ENCODE measurements at places on chromosomes 1 and 21.

DNA sequence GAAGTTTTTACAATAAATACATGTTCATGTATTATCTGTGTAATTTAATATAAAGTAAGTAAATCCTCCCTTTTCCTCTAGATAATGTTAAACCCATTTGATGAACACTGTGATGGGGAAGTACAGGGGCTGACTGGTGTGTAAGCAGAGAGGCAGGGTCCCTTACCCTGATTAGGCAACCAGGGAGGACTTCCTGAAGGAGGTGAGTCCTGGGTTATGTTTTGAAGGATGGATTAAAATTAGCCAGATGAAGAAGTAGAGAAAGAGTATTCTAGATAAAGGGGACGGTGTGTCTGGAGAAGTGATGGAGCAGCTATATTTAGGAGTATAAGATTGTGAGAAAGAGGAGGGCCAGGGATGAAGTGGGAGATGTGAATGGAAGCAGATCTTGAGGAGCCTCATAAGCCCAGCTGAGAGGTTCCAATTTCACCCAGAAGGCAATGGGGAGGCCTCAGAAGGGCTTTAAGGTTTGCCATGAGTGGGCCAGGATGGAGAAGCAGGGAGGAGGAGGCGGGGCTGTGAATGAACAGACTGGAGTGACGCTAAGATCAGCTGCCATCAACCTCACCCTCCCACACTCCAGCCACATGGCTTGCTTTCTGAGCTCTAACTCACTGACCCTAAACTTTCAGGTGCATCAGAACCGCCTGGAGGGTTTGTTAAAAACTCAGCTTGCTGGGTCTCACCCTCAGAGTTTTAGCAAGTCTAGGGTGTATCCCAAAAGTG, 30.9 kb upstream of the ID3 start:
- no peak for DNase-seq

- no peak for DNase-seq
Observed at GRCh38 chr1:153639280-153639679, 5.4 kb downstream of the CHTOP start.

GRCh38 chr21:45128613-45129188, 54.3 kb downstream of the ADARB1 start:
- peak; percentile 76 for DNase-seq

GRCh38 chr1:82441402-82441801, 640.7 kb downstream of the ADGRL2 start:
- no peak for DNase-seq

DNA sequence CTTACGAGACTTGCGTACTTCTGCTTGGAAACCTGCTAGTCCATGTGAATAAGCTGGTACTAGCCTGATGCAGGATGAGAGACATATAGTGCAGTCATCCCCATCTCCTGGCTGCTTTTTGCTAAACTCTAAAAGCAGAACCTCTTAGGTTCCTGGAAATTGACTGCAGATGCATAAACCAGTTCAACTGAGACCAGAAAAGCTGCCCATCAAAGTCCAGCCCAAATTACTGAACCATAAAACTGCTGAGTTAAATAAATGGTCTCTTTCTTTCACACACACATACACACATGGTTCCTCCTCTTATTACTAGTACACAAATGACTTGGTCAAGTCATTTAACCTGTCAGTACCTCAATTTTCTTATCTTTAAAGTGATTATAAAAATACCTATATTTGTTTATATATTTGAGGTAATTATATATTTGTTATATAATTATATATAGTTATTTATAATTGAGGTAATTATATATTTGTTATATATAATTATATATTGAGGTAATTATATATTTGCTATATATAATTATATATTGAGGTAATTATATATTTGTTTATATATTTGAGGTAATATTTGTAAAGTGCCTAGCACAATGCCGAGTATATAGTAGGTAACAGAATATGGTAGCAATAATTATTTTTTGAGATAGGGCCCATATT, 25.2 kb upstream of the RABGAP1L start:
- DNase-seq = no peak

- no peak for DNase-seq
Observed at GRCh38 chr1:69747207-69747606, 179.5 kb downstream of the LRRC7 start.

DNA sequence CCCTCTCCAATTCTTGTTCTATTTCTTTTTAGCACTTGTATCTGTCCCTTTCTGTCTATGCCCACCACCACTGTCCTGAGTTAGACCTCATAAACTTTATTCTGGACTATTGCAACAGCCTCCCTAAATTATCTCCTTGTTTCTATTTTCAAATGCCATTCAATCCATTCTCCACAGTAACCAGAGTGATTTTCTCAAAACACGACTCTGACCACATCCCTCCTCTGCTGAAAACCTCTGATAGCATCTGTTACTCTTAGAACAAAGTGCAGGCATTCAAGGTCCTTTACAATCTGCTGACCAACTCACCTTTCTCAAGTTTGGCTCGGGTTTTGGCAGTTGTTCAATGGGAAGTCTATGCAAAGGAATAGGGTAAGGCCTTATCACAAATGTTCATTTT, 22.8 kb upstream of the GPX7 start:
- no peak for DNase-seq

GRCh38 chr1:119968601-119969000, 72.3 kb upstream of the ADAM30 start:
- no peak for DNase-seq

DNA sequence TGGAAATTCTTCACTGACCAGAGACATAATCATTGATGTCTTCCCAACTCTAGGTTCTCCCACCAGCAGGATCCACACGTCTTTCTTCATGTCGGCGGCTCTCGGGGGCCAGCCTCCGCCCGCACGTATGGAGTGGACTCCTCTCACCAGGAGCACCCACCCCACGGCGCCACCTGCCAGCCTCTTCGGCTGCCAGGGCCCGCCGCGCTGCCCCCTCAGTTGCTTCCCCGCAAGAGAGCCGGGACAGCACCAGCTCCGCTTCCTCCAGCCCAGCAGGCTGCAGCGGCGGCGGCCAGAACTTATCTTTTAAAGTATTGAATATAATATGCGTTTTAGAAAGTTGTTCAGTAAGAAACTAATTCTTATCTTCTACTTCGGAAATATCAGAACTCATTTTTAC, 273.5 kb downstream of the LIPI start:
- no peak for DNase-seq

DNA sequence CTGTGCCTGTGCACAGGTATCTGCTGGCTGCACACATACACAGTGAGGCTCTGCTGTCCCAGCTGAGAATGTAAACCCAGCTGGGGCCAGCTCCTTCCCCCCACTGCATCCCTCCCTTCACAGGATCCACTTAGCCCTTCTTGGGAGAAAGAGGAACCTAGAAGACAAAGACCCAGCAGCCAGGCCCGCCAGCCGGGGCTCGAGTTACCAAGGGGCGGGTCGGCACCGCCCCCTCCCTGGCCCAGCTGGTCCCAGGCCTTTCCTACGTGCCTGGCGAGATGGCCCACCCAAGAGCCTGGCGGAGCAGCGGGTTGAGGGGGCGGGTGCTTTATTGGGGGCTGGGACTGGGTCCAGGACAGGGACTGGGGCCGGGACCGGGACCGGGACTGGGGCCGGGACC, 2.1 kb downstream of the SH3BGRL3 start:
- no peak for DNase-seq

GRCh38 chr1:210347112-210347511, 18.4 kb downstream of the HHAT start:
- DNase-seq = no peak

- DNase-seq = no peak
Observed at GRCh38 chr1:1892079-1892762, 1.3 kb upstream of the GNB1 start.

- DNase-seq = no peak
Observed at GRCh38 chr1:233998456-233998855, 94.0 kb downstream of the SLC35F3 start.

DNA sequence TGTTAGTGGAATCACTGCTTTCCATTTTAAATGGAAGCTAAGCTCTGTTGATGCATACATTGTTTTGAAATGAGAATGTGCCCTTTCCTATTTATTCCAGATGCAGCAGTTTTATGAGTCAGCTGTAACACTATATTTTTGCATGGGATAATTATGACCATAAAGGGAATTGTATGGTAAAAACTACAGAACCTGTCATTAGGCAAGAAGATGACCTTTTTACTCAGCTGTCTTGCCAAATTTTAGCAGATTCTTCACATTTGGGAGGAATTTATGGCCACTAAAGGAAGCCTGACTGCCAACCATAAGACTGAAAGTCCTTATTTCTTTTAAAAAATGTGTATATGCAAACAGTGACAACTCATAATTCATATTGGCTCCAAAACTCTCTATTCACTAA, 356.3 kb upstream of the PRMT6 start:
- no peak for DNase-seq

GRCh38 chr1:218931324-218931723, 242.4 kb upstream of the LYPLAL1 start:
- DNase-seq = no peak

- DNase-seq = no peak
Observed at GRCh38 chr1:192630521-192631287, 5.2 kb upstream of the RGS13 start.

GRCh38 chr1:235953801-235954200, 87.1 kb upstream of the LYST start:
- DNase-seq = no peak

DNA sequence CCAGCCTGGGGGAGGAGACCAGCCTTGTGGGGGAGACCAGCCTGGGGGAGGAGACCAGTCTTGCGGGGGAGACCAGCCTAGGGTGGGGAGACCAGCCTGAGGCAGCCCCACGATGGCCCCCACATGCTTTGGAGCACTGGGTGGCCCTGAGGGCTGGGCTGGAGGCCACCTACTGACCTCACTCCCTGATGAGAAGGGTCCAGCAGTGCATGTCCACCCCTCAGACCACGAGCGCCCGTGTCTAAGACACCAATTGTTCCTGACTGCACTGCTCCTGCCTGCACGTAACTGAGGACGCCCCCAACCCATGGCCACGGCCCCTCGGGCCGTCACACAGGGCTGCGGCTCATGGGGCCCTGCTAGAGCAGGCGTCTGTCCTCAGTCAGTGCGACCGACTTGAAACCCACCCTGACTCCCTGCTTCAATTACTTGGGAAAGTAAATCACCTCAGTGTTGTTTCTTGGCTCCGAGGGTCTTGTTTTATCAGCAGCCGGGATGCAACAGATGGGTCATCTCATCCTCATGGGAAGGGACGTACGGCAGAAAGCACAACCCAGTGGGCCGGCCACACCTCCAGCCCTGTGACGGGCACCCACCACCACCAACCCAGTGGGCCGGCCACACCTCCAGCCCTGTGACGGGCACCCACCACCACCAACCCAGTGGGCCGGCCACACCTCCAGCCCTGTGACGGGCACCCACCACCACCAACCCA, at the start of gene SPATC1L:
Gene SPATC1L (minus strand): TSS at position 550 of the 715 bp plus-strand sequence. CDS start 1,643 bp downstream, outside the sequence.
- no peak for DNase-seq

DNA sequence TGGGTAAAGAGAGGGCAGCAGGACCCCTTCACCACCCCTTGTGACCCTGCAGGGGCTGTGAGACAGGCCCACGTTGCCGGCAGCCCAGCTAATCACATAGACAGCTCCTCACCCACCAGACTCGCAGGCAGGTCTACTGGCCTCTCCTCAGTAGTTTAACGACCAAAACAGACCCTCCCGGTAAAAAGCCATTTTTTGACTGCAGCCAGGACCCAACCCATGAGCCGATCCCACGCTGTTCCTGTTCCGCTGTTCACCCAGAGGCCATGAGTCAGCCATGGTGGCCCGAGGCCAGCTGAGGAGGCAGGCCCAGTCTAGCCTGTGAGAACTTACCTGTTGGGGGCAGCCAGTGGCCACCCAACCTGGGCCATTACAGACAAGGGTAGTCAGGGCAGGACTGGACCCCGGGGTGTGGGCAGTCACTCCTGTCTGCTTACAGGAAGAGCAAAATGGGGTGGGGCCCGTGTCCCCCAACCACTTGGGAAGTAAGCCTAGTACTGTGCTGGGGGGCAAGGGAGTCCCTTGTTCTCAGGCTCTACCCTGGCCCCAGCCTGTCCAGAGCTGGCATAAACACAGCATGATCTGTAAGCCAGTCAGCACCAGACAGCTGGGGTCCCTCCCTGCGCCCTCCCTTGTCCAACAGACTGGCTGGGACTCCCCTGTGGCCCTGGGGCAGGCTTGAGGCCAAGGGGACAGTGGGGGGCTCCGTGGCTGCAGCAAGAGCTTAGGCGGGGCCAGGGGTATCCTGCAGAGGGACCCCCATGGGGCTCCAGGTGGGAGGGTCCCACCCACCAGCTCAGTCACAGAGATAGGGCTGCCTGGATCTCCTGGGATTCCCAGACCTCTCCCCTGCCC, 61.9 kb downstream of the WNT9A start:
- no peak for DNase-seq

DNA sequence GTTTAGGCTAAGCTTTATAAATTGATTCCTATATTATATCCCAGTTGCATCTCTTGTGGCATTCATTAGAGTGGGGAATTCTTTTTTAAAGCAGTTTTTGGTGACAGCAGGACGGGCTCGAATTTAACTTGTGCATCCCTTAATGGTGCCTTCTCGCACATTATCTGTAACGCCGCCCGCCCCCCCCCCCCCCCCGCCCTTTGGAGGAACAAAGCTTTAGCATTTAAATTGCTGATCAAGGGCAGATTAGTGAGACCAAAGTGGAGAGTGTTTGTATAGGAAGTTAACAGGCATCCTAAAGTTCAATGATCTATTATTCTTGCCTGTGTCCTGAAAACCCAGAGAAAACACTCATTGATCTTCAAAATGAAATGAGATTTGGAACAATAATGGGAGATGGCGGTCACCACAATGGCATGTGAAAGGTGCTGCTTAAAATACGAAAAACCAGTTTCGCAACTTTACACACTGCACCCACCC, 2.2 kb downstream of the LMO4 start:
- no peak for DNase-seq

GRCh38 chr1:17831597-17831996, 76.5 kb downstream of the ACTL8 start:
- no peak for DNase-seq

DNA sequence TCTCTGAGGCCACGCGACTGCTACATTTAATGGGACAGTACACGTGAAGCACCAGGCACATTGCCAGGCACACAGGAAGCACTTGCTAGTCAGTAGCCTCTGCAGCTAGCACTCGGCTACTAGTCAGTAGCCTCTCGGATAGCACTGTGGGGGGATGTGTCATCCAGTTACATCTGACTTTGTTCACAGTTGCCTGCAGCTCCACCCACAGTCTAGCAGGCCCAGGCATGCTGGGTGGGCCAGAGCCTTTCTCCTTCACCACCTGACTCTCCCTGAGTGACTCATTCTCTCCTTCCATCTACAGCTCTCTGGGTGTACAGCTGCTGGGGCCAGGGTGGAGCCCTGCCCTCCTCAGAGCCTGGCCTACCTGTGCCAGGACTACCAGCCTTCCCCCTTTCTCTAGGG, 51.5 kb downstream of the PTPRF start:
- DNase-seq = no peak

GRCh38 chr21:32543975-32544374, 41.3 kb downstream of the TCP10L start:
- no peak for DNase-seq

Measured in activated CD4-positive, alpha-beta T cell treated with anti-CD3 and anti-CD28 coated beads, Interleukin-2, amount 50 U/mL, for 4 hours (primary cell).